ENCODE measurements at places on chromosomes 12 and 14. TPM values are rescaled to one million over a fixed set of nuclear protein-coding genes. Genes with fewer than 3 reads are reported as not detected.

DNA sequence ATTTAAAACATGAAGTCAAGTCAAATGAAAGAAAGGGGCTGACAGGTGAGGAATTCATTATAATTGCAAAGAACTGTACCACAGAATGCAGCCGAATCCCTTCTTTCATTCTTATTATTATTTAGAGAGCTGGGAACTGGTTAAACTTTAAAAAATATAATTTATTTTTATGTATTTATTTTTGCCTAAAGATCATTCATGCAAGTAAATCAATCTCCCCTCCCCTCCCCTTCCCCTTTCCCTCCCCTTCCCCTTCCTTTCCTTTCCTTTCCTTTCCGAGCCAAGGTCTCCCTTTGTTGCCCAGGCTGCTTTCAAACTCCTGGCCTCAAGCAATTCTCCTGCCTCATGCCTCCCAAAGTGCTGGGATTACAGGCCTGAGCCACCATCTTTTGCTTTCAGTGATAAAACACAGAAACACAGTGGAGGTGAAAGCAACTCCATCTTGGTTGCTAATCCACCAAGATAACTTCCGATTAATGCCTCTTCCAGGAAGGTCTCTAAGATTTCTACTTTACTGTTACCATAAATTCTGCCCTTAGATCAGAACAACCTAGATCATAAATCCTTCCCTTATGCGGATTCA lies 6.0 kb upstream of the UBC start:
- H3K36me3 ChIP-seq = no peaks in the 10 kb centered on the region
- no peak for DNase-seq
- H3K27me3 ChIP-seq = no peaks in the 10 kb centered on the region
- no peak overlapping the region for H3K4me3 ChIP-seq

DNA sequence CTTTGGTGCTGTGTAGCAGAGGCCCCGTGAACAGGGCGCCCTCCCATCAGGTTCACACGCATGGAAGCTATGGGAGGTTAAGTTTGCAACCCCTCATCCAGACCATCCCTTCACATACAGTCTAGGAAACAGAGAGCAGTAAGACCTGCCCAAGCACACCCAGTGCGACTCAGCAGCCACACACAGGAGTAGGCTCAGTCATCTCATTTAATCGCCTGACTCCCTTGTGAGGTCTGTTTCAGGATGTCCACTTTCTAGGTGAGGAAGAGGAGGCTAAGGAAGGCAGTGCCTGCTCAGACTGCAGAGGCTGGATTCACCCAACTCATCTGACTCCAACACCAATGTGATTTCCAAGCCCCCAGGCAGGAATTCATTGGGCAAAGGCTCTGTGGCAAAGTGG lies 11.9 kb downstream of the BDKRB1 start:
- H3K4me3 ChIP-seq = no peak overlapping the region
- H3K27ac ChIP-seq = no peak overlapping the region
- peaks cover 5% of the 10 kb centered on the region for H3K4me1 ChIP-seq
- H3K27me3 ChIP-seq = no peaks in the 10 kb centered on the region
- H3K36me3 ChIP-seq = no peaks in the 10 kb centered on the region
- DNase-seq = no peak

DNA sequence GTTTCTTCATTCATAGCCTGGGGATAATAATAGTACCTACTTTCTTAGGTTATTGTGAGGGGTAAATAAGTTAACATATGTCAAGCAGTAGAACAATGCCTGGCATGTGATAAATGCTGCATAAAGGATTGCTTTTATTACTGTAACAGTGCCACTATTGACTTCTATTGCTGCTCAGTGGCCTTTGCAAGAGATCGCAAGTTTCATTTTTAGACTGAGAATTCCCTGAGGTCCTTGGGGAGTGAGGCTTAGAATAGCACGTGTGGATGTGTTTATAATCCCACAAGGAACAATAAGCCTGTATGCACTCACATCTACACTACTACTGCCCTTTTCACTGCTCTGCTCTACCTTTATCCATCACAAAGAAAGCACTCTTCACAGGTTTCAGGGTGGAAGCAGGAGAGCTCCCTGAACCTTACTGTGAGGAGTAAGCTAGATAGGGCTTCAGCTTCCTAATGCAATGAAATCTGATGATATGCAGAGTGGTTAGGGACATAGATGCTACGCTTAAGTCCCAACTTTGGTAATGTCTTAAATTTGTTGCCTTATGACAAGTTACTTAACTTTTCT lies 302.6 kb downstream of the SNAPC1 start:
- H3K36me3 ChIP-seq = no peaks in the 10 kb centered on the region
- H3K4me1 ChIP-seq = no peaks in the 10 kb centered on the region
- DNase-seq = no peak
- H3K27me3 ChIP-seq = no peaks in the 10 kb centered on the region
- no peak overlapping the region for H3K4me3 ChIP-seq

- DNase-seq = no peak
- no peak overlapping the region for H3K4me3 ChIP-seq
- no peaks in the 10 kb centered on the region for H3K27me3 ChIP-seq
- H3K36me3 ChIP-seq = no peaks in the 10 kb centered on the region
- H3K4me1 ChIP-seq = no peaks in the 10 kb centered on the region
- H3K27ac ChIP-seq = no peak overlapping the region
These were observed 228.9 kb downstream of the ANO2 start for GRCh38 chr12:5716201-5716600.

DNA sequence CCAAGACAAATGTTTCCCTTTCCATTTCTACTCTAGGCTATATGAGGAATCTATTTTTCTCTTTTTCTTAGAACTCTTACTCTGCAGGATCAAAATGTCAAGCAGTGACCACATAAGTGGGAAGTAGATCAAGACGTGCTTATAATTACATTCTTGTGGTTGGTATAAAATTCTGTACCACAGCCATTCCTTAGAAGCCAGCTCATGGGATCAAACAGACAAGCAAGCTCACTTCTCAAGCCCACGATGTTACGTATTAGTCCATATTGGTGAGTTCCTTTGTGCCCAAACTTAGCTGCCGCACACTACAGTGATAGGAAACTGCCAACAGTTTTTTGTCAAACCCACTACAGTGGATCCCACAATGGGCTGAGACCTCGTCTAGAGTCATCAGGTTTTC lies 53.4 kb downstream of the IFNG start:
- H3K27ac ChIP-seq = no peak overlapping the region
- DNase-seq = no peak
- H3K36me3 ChIP-seq = no peaks in the 10 kb centered on the region
- no peak overlapping the region for H3K4me3 ChIP-seq
- no peaks in the 10 kb centered on the region for H3K27me3 ChIP-seq

Gene GALNT9
- 0.21 TPM for total RNA-seq

Gene PRKD1
- total RNA-seq = 20.9 TPM

DNA sequence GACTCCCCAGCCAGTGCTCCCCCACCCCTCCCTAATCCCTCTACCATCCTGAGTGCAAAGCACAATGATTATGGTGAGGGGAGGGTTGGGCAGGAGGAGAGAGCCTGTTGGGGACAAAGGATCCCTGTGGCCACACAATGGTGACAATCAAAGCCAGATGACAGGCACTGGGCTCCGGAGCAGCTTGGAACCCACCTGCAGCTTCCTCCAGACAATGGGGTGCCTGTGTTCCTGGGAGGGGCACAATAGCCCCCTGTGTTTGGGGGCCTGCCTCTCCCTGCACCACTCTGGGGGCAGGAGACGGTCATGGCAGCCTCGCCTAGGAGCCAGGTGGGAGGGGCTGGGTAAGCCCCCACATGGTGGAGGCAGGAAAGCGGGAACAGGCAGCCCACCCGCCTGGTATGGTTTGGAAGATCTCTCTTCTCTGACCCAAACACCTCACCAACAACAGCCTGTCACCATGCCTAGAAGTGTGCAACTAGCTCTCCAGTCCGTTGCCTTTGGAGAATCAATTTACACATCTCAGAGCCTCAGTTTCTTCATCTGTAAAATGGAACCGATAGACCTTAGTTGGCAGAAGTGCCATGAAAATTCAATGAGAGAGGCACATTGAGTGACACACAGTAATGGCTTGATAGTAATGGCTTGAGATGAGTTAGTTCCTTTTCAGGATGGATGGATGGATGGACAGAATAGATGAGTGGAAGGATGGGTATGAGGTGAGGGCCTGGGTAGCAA lies 53.0 kb downstream of the MVK start:
- peaks cover 4% of the 10 kb centered on the region for H3K27me3 ChIP-seq
- H3K4me1 ChIP-seq = peaks cover 2% of the 10 kb centered on the region
- H3K4me3 ChIP-seq = no peak overlapping the region
- no peak for DNase-seq

Gene SERPINA12
- not detected for total RNA-seq
